T-helper 1 cell (primary cell): ENCODE measurements at places on chromosomes 7 and 10.

GRCh38 chr10:5467207-5467535 is 32.2 kb downstream of the CALML5 start:
- DNase-seq: no peak

- no peak for DNase-seq
Observed at GRCh38 chr10:77861366-77861765, 65.2 kb downstream of the DLG5 start.

DNA sequence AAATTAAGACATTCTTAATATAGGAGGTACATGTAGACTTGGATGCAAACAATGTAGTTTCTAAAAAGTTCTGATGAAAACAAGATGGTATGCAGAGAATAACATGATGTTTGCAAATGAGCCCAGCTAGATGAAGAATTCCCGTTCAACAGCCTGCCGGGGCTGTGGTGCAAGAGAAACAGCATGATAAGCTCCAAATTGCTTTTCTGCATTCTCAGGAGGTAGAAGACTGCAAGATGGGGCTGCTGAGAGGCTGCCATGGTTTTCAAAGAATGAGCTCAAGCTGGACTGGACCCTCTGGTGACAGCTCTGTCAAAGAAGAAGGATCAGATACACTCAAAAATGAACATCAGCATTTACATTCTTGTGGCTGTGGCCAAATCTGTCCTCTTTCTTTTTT is 73.4 kb upstream of the PALS2 start:
- no peak for DNase-seq

DNA sequence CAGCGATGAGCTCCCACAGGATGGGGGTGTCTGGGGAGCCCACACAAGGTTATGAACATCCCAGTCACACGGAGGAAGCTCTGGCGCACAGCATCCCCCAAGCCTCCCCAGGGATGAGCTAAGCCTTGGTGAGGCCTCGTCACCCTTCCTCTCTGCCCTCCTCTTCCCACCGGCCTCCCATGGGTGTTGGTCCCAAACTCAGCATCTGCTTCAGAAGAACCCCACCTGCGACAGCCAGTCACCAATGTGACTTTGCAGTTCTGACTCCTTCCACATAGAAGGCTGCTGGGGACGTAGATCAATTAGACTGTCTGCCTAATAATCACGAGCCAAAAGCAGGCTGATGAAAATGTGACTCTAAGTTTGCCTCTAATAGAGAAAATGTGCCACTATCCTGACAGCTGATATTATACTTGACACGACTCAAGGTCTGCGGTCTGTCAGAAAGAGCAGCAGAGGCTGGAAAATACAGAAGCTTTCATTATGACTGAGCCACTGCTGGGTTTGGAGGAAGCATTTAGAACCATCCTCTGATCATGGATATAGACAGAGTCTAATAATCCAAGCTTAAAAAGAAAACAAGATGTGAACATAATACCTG is 116.0 kb upstream of the PFKP start:
- no peak for DNase-seq

DNA sequence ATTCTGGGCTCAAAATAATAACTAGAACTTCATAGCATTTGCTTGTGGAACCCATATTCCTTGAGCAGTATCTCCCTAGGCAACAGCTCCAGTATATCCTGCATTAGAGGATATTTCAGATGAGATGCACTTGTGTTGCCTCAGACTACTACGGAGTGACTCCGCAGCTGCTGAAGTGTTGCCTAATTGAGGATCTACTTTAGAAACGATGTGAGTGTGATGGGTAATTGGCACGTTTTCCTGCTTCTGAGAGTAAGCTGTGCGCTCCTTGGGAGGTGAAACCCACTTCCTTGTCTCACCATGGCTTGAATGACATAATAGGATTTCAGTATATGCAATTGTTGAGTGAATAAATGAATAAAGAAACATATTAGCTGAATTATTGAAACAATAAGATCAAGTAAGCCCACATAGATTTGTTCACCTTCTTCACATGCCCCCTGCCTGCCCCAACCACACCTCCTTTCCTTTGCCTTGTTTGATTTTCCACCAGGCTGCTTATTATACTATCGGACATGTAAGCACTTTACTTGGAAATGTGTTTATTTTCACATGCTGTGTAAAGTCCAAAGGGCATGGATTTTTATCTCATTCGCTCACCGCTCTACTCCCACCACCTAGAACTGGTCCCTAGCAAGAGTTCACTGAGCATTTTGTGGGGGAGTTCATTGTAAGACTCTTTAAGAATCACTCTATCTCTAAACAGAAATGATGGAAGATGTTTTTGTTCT is 303.8 kb downstream of the KCNMA1 start:
- DNase-seq: no peak
